GM18507 (cell line): ENCODE measurements at places on chromosomes 3 and 15.

DNA sequence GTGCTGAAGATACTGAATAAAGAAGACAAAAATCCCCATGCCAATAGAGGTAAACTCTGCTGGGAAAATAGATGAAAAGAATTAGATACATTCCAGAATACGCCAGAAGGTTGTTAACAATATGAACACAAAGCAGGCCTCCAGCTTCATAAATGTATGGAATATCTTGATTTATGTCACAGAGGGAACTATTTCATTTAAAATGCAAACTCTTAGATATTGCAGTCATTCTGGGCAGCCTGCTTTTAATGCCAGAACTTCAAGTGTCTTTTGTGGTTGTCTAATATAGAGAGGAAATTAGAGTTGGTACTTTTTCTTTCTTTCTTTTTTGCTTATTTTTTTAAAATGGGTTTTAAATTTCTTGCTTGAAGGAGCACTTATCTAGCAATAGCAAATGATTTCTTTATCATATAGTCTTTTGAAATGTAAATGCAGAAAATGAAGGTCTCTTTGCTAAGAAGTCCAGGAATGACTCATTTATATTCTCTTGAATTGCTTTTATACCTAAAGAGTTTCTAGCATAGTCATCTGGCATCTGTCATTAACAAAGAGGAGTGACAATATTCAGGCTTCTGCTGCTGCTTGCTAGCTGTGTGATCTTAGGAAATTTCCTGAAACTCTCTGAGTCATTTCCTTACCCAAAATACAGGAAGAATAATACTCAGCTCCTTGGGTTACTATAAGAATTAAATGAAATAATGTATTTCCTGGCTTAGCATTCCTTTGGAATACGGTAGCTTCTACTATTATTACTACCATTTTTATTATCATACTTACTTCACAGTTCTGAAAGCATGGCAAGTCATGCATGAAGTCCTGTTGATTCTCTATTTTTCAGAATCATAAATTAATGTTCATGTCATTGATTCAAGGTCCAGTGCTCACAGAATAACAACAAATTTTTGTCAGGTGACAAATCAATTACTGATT lies 527.6 kb downstream of the DIPK2A start:
- DNase-seq, result no peak

- no peak for DNase-seq
These were observed 293.7 kb upstream of the GRM7 start for GRCh38 chr3:6567241-6567640.

DNA sequence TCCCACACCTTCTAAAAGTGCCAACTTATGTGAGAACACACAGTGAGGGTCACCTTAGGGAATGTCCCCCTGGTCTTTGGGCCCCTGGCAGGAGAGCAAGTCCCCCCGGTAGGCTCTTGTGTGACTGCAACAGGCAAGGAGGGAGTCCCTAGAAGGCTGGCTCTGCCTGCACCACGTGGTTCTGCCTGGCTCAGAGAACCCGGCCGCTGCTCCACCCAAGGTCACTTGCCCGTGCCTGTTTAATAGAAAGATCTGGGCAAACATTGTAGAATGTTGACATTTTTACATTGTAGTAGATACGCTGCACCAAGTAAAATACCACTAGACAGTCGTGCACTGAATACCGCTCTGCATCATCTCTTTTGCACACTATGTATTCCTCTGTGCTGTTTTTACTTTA lies 21.9 kb downstream of the GABRA5 start:
- no peak for DNase-seq

DNA sequence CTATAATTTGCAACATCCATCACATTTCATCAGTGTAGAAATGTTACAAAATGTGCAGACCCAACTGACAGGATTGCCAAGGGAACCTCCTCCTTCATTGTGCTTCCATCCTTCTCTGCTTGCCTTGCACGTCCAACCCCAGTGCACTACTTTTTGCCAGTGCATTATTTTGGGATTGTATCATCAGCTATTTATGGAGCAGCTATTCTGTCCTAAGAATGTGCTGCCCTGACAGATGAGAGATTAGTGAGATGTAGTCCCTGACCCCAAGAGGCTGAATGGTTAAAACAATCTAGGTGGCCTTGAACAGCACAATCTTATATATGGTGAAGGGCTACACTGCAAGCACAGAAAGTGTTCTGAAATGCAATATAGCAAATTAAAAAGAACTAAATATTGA lies 935.8 kb downstream of the IGSF11 start:
- DNase-seq, result no peak

DNA sequence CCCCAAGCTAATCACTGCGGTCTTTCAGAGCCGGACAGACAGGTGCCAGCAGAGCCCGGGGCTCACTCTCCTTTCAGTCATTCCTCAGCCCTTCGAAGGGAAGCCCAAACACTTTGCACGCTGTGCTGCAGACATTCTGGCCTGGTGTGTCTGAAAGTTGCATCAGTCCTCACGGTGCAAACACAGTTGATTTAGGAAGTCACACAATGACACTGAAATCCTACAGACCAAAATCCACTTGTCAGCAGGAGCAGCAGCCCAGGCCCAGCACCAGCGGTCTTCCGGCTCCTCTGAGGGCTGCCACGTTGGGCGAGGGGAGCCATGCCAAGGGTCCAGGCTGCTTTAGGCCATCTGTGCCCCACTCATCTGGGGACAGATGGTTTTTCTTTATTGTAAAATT lies 61.6 kb downstream of the RGMA start:
- no peak for DNase-seq
